Myocyte (in vitro differentiated cells): ENCODE measurements at places on chromosomes 7 and 10.

DNA sequence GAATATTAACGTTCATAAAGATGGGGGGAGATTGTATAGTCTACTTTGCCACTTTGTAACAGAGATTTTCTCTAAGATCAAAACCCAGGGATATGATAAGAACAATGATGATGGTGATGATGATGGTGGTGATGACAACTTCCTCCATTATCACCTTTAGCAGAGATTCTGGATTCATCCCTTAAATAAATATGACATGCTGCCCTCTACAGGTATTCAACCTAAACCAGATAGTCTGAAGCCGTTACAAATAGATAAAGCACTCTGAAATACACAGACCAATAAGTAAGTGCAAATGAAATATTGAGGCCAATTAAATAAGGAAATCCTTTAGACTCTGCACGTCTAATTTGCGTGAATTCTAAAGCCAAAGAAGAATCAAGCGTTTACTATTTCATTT is 211.5 kb downstream of the CREB5 start:
- DNase-seq: no peak

GRCh38 chr7:36949711-36950600 is 225.7 kb upstream of the AOAH start:
- DNase-seq: no peak

DNA sequence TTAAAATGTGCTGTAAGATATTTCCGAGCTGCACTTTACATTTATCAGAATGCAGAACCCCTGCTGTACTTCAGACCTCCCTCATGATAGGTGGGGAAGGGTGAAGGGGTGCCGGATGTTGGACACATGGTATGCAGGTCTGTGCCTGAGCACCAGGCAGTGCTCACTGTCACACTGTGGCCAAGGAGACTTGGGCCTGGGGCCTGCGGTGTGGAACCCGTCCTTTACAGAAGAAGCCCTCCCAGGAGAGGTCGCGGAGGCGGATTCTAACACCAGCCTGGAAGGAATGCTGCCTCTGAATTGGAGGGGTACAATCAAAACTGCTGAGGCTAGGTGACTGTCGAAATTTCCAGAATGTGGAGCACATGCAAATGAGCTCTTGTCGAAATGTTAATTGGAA is 34.5 kb downstream of the DNAJB6 start:
- no peak for DNase-seq

DNA sequence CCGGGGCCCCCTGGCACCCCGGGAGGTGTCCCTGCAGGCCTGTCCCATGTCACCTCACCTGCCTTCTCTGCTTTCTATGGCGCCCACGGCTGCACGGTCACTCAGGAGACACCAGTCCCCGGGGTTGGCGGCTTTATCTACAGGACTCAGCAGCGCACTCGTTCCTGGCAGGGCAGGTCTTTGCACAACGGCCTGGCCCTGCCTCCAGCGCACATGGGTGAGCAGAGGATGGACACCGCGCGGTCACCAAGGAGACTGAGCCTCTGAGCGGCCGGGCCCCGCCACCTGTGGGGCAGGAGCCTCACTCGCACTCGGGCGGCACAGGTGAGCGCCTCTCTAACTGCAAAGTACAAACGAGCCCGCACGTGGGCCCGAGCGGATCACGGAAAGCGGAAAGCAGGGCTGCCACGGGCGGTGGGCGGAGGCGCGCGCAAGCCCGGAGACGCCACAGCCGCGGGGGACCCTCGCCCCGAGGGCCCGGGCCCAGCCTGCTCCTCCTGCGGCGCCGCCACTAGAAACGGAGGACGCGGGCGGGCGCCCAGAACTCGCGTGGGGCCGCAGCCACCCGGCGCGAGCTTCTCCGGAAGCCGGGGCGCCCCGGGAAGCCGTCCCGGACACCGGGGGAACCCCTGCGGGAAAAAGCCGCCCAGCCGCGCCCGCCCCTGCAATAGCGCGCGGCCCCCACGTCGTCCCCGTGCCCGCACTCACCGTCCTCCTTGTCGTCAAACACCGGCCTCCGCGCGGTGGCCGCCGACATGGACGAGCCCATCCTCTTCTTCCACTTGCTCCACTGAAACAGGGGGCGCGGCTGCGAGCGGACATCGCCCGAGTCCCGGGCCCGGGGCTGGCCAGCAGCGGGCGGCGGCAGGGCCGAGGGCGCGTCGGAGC is 642 bp downstream of the STK32C start:
- DNase-seq: no peak

- DNase-seq: peak; percentile 58
Observed at GRCh38 chr7:104950754-104951153, 63.3 kb upstream of the KMT2E start.

DNA sequence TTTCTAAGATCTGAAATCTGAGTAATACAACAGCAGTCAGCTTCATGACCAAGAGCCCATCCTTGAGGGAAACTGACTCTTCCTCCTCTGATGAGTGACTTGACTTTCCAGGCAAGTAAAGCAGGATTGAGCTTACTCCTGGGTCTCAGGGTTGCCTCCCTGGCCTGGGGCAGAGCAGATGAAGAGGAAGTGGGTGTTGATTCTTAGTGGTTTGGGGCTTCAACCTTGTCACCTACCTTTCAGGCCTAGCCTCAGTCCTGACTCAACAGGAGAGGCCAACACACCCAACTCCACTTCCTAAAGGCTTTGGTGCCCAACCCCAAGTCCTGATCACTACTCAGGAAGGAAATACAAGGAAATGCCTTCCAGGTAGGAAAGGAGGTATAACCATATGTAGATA is 54.1 kb downstream of the KCNMA1 start:
- no peak for DNase-seq

- DNase-seq: peak; percentile 37
Observed at GRCh38 chr10:102431452-102432124, 786 bp downstream of the CUEDC2 start.

GRCh38 chr7:46009211-46009610 is 88.1 kb upstream of the IGFBP3 start:
- DNase-seq: no peak

DNA sequence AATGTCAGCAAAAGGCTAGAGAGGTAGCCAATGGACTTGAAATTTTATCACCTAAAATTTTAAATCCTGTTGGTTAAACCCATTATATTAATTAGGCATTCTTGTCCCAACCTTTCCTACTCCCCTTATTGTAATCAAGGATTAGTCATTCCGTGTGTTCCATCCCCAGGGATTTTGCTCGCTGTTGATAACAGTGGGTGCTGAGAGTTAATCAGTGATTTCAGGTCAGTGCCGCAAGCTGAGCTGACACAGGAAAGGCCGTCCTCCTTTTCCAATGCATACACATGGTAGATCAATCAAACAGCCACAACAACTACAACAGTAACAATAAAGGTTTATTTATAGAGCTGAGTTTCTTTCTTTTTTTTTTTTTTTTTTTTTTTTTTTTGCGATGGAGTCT is 271.4 kb downstream of the ACTR3B start:
- no peak for DNase-seq

GRCh38 chr7:79531116-79531515 is 77.6 kb upstream of the MAGI2 start:
- DNase-seq: no peak

DNA sequence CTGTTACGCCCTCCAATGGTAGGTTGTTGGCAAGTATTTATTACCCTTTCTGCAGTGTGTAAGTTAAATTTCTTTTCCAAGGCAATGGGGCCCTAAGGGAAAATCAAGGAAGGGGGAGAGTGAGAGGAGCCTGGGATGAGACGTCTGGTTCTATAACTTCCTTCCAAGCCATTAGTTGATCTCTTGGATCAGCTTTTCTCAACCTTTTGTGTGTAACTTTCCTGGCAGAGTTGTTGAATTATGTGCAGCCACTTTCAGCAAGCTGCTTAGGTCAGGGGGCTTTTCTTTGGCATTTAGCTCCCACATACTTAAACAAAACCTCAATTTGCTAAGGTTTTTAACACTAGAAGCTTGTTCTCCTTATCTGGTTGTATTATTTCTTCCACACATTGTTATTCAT is 127.1 kb downstream of the NXPH1 start:
- no peak for DNase-seq

- DNase-seq: no peak
Observed at GRCh38 chr10:29575098-29575455, 59.7 kb downstream of the SVIL start.

DNA sequence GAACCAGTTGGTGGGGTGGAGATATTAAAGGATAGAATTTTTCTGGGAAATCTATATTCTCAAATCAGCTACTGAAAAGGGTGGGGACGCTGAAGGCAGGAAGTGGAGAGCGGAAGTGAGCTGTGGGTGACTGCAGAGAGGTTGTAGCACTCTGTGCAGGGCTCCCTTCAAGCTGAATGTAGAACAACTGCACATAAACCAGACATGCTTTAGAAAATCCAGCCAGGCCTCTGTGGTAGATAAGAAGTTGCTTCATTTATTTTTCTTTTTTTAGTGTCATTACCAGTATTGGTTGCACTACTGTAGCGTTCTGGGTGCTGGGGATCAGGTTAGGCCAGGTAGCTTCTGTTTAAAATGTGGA is 127.8 kb downstream of the CELF2 start:
- DNase-seq: no peak

DNA sequence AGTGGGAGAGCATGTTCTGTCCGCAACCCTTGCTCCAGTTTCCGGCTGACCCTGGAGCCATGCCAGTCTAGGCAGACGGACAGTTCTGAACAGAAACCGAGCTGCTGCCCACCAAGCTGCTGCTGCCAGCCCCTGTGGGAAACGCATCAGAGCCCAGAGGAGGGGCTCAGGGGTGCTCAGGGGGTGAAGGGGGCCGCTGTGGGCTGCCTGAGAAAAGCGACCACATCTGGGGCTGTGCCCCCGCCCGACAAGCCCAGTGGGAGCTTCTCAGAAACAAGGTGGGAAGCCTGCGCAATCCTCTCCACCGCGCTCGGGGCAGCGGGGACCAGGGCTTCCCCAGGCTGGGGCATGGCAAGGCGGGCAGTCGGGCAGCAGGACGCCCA is 38.8 kb upstream of the CFAP46 start:
- no peak for DNase-seq

DNA sequence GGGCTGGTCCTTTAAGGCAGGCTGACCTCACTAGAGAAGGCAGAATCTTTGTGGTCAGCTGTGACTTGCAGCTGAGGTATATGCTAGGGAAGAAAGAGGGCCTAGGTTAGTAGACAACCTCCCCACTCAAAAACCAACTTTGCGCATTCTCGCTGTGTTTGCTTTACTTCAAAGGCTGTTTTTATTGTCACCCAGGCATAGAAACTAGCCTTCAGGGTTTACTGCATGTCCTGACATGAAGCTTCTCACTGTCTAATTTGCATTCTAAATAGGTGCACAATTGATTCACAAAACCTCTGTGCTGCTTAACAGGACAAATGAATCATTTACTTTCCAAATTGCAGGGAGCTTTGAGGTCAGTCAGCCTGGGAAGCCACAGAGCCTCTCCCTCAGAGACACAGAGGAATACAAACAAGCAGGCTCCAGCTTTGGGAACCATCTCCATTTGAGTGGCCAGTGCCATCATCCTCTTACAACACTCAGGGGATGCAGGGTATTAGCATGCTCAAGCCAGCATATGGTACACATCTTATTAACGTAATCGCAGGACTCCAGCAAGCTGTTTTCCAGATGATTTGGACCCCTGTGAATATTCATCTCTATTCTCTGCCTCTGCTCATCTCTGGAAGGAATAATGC is 596.4 kb upstream of the GHITM start:
- DNase-seq: no peak

- DNase-seq: no peak
Observed at GRCh38 chr7:41420421-41420820, 282.5 kb downstream of the INHBA start.

GRCh38 chr7:155802906-155803417 is 9.3 kb downstream of the SHH start:
- DNase-seq: no peak

DNA sequence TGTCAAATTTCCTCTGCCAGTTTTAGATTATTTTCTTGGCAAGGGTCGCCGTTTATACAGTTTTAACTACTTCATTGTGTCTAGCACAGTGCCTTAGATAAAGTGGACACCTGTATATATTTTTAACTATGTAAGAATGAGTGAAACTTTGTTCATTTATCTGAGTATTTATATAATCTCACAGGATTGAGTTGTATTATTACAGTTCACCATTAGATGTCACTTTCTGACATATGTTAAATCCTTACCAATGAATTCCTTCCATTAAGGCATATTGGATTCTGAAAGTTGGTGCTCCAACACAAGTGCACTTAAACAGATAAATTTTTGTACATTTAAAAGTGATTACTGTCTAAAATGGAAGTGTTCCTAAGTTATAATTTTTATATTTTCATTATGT is 43.0 kb downstream of the ZMYND11 start:
- peak; percentile 20 for DNase-seq
